Activated T-helper 1 cell treated with anti-CD3 and anti-CD28 coated beads, Interleukin-12 subunit alpha, Interleukin-12 subunit beta, Interleukin-2, Interleukin-4 antibody, amounts not matched to agents 30 ng/mL and 10 ng/mL and 1 ng/mL, durations not matched to agents 14 hours and 24 hours and 36 hours (primary cell): ENCODE measurements at places on chromosomes 3 and 15. TPM values are rescaled to one million over a fixed set of nuclear protein-coding genes. Genes with fewer than 3 reads are reported as not detected.

GRCh38 chr3:86420990-86421739 lies 569.8 kb downstream of the VGLL3 start:
- DNase-seq: no peak

DNA sequence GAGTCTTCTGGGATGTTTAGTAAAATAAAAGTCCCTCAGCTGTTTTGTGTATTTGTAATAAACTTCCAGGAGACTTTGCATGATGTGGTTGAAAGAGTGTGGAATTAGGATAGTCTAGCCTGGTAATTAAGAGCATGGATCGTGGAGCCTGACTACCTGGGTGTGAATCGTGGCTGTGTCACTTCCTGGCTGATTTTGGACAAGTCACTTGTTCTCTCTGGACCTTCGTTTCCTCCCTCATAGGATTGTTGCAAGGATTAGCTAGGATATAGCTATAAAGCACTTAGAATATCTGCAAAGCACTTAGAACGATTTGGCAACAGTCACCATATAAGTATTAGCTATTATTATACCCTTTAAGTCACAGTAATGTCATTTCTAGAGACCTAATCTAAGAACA lies 40.2 kb downstream of the SLMAP start:
- no peak for DNase-seq

GRCh38 chr3:129305592-129306091 lies 27.0 kb downstream of the HMCES start:
- no peak for DNase-seq

DNA sequence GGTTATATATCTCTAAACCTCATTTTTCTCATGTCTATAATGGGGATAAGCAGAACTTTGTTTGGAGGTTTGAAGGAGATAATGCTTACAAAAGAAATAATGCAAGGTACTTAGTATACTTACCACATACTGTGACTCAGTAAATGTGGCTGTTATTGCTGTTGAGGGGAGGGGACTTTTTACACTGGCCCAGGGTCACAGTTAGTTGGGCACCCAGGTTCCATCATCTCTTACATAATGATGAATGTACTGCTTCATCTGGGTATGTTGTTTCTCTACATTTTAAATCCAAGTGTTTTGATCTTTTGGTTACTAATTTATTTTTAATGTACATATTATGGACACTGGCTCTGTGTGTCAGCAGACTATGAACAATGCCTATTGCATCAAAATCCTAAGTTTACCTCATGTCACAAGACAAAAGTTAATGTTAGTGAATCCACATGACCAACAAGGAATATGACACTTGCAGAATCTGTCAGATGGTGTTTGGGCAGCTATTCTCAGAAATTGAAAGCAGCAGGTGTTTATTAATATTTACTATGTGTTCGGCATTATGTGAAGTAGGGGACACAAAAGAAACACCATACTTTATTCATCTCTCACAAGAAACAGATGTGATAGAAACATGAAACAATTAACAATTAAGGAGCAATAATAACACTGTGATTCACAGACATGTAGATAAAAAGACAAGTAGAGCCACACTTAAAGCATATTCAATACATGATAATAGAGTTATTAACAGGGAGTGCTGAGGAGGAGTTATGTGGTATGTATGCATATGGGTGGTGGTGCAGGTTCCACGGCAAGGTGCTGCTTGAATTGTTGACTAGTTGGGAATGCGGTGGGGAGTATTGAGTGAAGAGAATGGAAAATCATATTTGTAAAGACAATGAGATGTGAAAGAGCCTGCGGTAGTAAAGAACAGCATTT lies 109.7 kb downstream of the GALK2 start:
- DNase-seq: no peak

DNA sequence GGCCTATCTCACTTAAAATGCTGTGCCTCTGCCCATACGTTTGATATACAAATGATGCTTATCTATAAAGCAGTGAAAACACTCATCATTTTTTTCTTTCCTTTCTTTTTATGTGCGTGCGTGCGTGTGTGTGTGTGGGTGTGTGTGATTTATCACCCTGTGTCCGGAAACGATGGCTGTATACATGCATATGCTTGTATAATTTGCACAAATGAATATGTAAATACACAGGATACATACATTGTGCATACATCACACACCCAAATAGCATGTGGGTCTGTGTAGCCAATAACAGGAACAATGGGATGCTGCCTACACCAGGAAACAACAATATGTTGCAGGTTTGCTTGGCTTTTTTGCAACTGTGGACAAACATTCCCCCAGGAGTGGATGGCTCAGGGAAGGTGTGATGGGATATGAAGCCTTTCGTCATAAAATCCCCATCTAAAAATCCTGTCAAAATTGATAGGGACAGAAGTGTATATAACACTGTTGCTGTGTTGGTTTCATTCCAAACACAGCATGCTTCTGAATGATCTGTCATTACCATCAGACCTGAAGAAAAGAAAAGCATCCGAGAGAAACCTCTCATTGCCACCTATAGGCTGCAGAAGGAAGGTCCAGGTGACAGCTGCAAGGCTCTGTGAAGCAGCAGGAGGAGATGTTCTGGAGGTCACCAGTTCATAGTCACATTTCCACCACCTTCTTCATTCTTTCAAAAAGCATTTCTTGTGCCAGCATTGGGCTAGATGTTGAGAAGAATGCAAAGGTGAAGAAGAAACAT lies 503.9 kb upstream of the NR2F2 start:
- no peak for DNase-seq

- DNase-seq: no peak
Observed at GRCh38 chr15:73467758-73468157, 24.8 kb downstream of the REC114 start.

- DNase-seq: no peak
Observed at GRCh38 chr3:159635047-159635641, 353.5 kb upstream of the IL12A start.

DNA sequence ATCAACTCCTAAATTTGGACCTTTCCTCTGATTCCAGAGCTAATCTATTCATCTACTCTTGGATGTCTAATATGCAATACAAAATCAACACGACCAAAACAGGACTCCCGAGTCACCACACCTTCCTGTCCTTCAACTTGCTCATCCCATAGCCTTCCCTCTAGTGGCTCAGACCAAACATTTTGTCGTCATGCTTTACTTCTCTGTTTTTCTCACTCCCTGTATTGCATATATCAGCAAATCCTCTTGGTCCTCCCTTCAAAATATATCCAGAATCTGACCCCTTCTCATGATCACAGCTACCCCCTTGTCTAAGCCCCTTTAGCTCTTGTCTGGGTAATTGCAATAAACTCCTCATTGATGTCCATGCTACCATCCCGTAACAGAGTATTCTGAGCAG lies 30.5 kb upstream of the DCP1A start:
- no peak for DNase-seq

- no peak for DNase-seq
Observed at GRCh38 chr15:63872759-63873510, 39.2 kb upstream of the HERC1 start.

DNA sequence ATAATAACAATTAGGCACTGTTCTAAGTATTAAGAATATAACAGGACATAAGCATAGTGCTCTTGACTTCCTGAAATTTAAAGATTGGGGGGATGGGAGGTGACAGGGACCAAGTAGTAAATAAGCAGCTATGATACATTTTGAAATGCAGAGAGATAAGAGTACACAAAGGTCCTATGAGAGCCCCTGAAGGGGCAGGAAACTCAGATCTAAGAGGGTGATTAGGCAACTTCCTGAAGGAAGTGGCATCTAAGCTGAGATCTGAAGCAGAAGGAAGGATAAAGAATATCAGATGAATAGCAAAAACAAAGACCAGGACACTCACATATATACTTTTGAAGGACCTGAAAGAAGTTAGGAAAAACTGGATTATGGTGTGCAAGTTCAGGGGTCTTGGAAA lies 415.2 kb upstream of the FRG2C start:
- DNase-seq: no peak

GRCh38 chr15:40808861-40809450 lies 1.7 kb upstream of the DNAJC17 start:
- DNase-seq: no peak

The GOLGA8J gene
- 0.23 TPM in 1 of 2 replicates, not detected in the other for total RNA-seq

The ITIH4 gene
- total RNA-seq: 3.1 and 4.8 TPM in 2 replicates

The IRAK2 gene
- 8.1 and 8.6 TPM in 2 replicates for total RNA-seq

The GABRB3 gene
- not detected in 2 replicates for total RNA-seq

The GPR27 gene
- 0.70 and 1.3 TPM in 2 replicates for total RNA-seq

The RAD51 gene
- total RNA-seq: 62.0 and 62.4 TPM in 2 replicates

The GPR15 gene
- 5.6 and 6.8 TPM in 2 replicates for total RNA-seq

The C3orf22 gene
- not detected in 2 replicates for total RNA-seq

The IFRD2 gene
- 215 TPM in 2 replicates for total RNA-seq
